Substantia nigra (tissue), 51 donors: ENCODE measurements at places on chromosomes 3 and 15.

DNA sequence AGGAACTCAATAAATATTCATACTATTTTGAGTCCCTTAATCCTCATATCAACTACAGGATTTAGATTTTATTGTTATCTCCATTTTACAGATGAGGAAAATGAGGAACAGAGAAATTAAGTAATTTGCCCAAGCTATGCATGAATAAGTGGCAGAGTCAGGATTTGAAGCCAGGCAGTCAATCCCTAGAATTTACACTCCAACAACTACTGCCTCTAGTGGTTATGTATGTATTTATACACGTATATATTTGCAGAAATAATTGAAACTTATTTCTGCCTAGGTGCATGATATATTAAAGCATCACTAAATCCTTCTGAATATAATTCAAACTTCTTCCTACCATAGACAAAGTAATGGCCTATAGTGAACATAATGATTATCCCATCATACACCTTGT lies 137.4 kb downstream of the SERPINI1 start:
- no peak for DNase-seq

DNA sequence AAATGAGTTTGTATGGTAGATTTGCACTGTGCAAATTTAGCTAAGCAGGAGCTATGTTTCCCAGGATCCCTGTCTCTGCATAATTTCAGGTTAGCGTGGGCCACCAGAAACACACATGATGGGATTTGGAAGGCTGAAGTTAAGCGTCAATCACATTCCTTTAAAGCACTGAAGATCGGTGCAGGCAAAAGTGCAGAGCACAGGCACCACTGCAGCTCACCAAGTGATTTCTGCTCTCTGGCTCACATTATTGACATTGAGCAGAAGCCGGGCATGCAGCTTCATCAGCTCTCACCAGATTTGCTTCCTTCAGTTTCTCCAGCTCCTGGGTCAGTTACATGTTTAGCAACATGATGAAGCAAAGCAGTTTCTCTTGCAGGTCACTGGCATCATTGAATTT lies 256.4 kb upstream of the TGFBR2 start:
- DNase-seq: no peak

GRCh38 chr3:183123891-183124290 lies 24.6 kb upstream of the MCCC1 start:
- no peak for DNase-seq

DNA sequence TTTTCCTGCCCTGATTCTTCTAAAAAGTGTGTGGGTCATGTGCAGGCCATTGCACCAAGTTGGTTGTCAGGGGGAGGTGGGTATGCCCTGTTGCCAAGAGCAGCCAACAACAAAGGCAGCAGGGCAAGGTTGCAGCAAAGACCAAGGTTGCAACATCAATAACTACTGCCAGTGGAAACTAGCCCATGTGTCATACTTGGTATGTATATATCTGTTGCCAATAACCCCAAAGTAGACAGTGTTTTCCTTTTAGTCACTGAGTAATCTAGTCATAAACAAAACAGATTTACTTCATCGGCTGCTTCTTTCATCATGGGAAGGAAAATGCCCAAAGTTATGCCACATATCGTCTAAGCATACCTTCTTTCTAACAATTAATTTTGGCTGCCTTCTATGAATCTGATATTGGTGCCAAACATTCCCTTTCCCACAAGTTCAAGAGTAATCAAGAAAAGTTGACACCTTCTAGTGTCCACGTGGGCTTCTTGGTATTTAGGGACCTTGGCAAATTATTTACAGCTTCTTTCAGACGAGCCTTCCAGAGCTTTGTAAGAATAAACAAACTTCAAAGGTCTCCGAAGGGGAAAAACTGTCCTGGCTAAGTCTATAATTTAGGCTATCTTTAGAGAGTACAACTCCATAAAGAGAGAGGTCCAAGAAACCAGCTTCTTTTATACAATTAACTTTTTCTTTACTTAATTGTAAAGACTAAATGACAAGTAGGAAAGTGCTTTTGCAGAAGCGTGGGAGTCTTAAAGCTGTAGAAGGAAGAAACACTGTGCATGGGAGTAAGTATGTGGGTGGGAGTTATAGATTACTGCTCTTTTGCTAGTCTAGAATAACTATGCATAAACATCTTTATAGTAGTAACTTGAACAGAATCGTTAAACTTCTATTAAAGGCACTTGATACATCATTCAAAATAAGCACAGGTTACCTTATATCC lies 10.0 kb upstream of the MBNL1 start:
- DNase-seq: no peak

GRCh38 chr15:51172193-51172592 lies 77.5 kb upstream of the TNFAIP8L3 start:
- no peak for DNase-seq

- no peak for DNase-seq
Measured at GRCh38 chr15:87681104-87681503, 575.4 kb downstream of the NTRK3 start.

- no peak for DNase-seq
Measured at GRCh38 chr15:66102563-66103292, 150.8 kb downstream of the MEGF11 start.

DNA sequence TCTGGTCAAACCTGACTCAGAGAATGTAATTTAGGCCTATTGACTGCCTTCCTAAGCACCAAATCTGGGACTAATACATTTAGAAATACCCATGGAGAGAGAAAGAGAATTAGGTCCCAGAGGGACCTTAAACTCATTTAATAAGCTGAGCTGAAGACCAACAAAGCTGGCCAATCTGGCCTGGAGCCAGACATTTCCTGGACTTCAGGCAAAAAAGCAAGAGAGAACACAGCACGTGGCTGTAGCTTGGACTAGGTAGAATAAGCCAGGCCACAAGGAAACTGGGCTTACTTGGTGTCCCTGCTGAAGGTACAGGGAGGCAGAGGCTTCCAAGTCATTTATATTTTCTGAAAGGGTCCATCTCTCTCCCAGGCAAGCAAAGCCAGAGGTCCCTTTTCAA lies 88.1 kb downstream of the RTP4 start:
- DNase-seq: peak; percentile 66

- no peak for DNase-seq
Measured at GRCh38 chr3:183581496-183582155, 26.1 kb upstream of the KLHL6 start.

DNA sequence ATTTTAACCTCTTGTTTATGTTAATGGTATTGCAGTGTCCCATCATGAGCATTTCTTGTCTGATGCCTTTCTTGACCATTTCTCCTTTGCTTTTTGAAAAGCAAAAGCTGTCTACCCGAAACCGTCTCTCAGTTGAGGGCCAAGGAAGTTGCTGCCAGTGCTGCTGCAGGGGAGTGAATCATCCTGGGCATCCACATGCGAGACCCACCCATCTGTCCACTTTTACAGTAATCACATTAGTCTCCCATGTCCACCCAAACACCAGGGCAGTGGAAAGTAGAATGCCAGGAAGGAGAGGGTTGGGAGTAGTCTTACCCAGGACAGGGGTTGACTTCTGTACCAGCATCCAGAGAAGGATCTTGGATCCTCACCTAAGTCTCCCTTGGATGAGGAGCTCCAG lies 48.6 kb upstream of the TEX264 start:
- DNase-seq: no peak

- no peak for DNase-seq
Measured at GRCh38 chr15:94327356-94327936, 96.1 kb downstream of the MCTP2 start.

- no peak for DNase-seq
Measured at GRCh38 chr3:32484436-32484835, 18.2 kb downstream of the CMTM6 start.

- no peak for DNase-seq
Measured at GRCh38 chr15:92322566-92323355, 70.9 kb upstream of the ST8SIA2 start.

DNA sequence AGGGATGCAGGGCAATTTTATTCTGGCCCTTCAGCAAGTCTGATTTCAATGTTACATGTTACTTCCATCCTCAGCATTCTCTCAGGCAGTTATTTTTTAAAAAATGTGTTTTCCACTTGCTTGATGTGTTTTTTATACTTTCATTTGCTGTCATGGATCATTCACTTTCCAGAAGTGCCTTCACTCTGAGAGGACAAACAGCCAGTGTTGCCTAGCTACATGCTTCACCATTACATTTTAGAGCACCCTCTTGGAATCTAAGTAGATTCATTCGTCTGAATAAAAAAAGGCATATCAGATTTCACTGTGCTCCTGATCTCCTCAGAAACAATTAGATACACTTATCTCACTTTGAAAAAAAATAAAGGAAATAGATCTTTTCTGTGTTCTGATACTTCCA lies 93.6 kb upstream of the POU1F1 start:
- DNase-seq: no peak

GRCh38 chr3:15556512-15556911 lies 35.0 kb upstream of the COLQ start:
- DNase-seq: no peak

- no peak for DNase-seq
Measured at GRCh38 chr15:101322854-101323477, 27.9 kb upstream of the SNRPA1 start.

DNA sequence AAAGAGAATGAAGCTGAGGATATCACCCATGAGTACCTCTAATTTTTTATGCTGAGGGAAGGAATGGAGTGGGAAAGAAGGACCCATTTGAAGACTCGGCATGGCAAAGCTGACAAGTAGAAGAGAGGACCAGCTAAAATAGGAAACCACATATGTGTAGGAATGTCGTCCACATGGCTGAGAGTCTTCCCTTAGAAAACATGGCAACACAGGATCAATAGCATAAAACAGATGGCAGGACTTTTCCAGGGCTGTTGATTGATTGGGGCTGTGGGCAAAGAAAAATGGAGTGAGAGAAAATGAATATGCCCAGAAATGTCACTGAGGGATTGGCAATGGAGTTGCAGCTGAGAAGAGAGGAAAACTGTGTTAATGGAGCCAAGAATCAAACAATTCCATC lies 76.2 kb upstream of the PRICKLE2 start:
- no peak for DNase-seq

GRCh38 chr3:42476225-42477125 lies 26.0 kb upstream of the VIPR1 start:
- no peak for DNase-seq

- DNase-seq: no peak
Measured at GRCh38 chr3:74639681-74640080, 25.2 kb upstream of the CNTN3 start.

DNA sequence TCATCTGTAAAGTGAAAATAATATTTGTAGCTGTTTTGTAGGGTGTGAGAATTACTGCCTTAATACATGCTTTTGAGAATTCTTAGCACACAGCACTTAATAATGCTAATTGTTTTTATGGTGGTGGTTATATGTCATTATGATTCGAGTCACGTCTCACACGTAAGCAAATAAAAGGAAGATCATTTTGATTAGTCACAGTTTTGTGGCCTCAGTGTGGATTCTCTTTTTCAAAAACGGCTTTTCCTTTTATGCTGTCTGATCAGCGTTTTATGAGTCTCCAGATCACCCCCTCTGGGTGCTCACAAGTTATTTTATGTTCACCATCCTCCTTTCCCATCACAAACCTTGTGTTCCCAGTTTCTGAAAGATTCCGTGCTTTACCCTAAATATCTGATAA lies 255.6 kb upstream of the CNTN4 start:
- no peak for DNase-seq

DNA sequence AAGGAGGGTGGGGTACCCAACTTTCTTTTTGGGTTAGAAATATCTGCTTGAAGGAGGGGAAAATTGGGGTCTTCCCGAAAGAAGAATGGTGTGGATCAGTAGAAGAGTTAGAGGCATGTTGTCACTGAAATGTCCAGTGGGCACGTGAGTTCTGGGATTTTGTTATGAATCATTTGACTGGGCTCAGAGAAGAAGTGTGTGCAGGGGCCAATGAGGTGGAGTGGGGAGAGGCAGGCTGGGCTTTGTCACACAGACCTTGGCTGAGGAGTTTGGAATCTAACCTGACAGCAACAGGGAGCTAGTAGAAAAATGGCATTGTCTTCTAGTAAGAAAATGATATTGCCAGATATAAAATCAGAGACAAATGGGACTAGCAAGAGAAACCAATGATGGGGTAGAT lies 436.8 kb downstream of the MFSD1 start:
- DNase-seq: no peak

DNA sequence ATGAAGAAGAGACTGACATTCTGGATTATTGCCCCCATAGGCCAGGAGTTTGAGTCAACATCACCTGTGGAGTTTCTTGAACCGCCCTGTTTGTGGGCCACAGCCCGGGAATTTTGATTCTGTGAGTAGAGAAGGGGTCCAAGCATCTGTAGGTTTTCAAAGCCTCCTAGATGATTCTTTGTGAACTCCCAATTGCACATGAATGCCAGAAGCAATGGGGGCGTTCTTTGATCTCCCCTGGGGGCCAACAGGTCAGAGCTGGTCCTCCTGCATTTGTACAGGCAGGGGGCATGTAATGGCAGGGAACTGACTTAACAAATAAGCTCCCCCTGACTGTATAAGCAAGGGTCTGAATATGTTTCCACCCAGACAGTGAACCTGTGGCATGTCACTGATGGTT lies 260.3 kb downstream of the SLCO3A1 start:
- DNase-seq: no peak

DNA sequence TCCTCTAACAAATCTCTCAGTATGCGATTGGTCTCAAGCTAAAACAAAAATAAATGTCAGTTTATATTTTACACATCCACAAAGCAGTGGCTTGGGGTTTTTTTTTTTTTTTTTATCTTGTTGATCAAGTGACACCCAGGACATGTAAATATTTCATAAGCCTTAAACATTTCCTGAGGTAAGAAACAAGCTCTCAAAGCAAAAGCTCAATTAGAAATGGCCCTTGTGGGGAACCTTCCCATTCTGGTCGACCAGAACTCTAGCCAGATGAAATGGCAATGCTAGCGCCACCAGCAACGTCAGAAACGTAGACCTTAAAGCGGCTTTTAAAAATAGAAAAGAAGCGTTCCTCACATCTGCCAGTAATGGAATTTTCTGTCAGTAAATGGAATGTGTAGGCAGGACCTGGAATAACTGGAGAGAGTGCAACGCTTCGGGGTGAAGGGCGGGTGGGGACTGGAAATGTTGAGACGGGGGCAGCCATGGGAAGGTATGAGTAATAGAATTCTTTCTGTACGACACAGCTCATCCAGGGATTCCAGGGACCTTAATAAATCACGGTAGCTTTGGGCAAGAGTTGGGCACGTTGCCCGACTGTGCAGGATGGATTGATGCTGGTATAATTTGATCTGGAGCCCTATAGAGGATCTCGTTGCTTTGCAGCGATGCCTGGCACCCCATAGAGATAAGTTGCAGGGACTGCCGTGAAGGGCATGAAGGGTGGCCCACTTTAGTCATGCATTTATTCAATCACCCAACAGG lies 44.4 kb downstream of the BTD start:
- no peak for DNase-seq

GRCh38 chr3:183264268-183264667 lies 11.2 kb downstream of the B3GNT5 start:
- no peak for DNase-seq

GRCh38 chr3:181899702-181900101 lies 188.0 kb downstream of the SOX2 start:
- DNase-seq: no peak

GRCh38 chr15:58671186-58671585 lies 78.3 kb downstream of the ADAM10 start:
- DNase-seq: no peak
